Stimulated activated CD8-positive, alpha-beta memory T cell treated with anti-CD3 and anti-CD28 coated beads, Interleukin-12 subunit alpha, Interleukin-12 subunit beta, amount 100 ng/mL, for 1 hour (primary cell): ENCODE measurements at places on chromosomes 7 and 10.

GRCh38 chr10:96578022-96578421 is 8.8 kb downstream of the TM9SF3 start:
- no peak for DNase-seq

DNA sequence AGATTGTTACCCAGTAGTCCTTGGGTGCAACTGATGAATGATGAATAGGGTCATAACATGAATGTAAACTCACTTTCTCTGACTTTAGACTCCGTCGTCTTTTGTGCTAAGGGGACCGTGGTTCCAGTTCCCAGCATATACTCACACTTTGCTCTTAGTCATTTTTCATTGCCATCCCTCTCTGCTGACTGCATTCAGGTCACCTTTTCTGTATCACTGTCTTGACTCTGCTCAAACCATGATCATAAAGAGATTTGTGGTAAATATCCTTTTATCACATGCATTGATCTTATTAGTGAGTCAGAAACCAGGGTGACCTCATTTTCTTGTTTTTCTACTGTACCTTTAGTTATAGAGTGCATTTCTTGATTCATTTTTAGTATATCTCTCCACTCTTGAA is 141.1 kb upstream of the AGR3 start:
- no peak for DNase-seq

GRCh38 chr7:133789974-133790373 is 337.2 kb upstream of the LRGUK start:
- no peak for DNase-seq

- DNase-seq = no peak
Observed at GRCh38 chr7:124059375-124059774, 26.5 kb upstream of the TMEM229A start.

- DNase-seq = no peak
Observed at GRCh38 chr7:39541511-39541910, 24.7 kb upstream of the YAE1 start.

DNA sequence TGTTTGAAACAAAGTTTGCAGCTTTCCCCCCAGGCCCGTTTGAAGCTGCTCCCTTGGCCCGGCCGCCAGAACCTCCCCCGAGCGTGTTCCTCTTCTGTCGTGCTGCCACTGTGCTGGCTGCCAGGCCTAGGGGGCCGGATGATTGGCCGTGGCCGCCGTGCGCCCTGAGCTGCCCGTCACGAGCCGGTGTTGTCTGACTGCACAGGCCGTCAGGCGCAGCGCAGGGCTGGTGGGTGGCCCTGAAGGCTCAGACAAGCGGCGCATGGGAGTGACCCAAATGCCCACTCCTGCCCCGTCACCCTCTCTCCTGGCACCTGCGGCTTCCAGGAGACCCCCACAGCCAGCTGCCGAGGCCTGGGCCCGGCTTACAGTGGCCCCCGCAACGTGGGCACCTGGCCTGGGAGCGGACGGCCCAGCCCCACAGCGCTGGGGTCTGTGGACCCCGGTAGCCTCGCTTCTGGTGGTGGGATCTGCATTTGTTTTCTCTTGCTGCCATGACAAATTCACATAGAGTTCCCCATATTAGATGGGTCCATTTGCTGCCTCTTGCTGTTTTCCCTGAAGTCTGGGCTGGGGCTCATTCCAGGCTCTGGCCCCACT is 13.1 kb downstream of the JAKMIP3 start:
- DNase-seq = no peak

- DNase-seq = no peak
Observed at GRCh38 chr7:101390901-101391301, 28.2 kb downstream of the COL26A1 start.

DNA sequence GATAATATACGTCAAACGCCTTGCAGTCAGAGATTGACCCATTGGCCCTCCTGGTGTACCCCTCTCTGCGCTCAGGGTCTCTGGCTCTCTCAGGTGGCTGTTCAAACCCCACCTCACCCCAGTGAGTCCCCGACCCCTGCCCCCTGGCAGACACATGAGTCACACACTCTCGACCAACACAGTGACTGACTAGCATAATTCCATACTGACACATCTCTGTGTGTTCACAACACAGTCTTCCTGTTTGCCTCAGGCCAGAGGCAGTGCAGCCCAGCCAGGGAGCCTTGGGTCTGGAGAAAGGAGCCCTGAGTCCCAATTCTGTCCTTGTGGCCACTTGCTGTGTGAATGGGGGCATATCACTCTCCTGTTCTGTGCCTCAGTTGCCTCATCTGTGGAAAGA is 40.1 kb downstream of the PALD1 start:
- no peak for DNase-seq

DNA sequence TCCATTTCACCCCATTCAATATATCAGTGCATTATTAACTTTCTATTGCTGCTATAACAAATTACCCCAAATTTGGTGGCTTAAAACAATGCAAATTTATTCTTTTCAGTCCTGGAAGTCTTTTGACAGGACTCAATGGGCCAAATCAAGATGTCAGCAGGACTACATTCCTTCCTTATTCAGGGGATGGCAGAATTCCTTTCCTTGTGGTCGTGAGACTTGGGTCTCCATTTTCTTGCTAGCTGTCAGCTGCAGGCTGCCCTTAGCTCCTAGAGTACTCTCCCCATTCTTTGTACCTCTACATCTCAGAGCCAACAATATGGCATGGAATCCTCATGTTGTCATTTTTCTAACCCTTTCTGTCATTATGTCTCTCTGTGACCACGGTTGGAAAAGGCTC is 310.6 kb downstream of the HDAC9 start:
- DNase-seq = no peak
